Activated naive CD4-positive, alpha-beta T cell treated with Interleukin-2 at 50 U/mL for 16 hours (primary cell): ENCODE measurements at places on chromosomes 5 and 9.

DNA sequence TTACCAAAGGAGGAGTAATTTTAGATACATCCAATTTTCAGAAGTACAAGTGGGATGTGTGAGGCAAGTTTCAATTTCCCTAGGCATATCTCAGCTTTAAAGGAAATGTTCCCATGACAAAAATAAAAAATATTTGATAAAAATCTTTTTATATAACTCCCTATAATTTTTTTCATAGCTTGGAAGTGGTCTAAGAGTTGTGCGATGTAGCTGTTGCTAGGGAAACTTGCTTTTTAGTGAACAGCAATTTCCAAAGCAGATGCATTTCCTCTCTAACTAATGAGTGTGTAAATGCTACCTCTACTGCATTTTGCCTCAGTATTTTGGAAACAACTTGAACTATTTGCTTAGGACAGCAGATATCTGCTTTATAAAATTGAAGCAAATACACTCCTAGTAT is 39.6 kb downstream of the MACIR start:
- DNase-seq = no peak

DNA sequence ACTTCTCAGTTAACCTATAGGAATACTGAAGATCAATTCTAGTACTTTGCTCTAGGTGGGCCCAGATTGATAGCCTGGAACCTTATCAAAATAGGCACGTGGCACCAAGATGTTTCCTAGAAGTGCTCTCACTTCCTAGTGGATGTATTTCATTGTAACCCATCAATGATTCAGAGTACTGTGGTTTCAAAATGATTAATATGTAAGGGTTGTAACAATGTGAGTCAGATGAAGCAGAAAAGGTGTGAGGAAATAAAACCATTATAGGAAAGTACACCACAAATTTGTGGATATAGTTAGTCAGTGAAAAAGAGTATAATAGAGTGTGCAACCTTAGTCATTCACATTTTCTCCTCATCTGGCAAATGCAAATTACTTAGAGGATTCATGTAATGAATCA is 177.3 kb upstream of the FST start:
- no peak for DNase-seq

- no peak for DNase-seq
Observed at GRCh38 chr5:178790371-178790770, 59.9 kb upstream of the ZNF354A start.

DNA sequence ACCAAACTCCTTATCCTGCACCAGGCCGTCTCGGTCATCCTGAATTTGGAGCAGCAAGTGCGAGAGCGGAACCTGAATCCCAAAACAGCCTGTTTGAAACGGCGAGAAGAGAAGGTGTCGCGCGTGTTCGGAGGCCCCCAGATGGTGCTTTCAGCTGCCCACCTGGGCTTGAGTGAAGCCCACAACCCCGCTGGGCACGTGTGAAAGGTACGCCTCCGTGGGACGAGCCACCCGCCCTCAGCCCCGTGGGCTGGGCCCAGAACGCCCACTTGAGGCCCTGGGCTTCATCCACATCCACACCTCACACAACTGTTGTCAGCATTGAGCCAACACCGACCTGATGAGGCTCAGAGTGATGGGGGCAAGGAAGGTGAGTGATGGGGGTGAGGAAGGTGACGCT is 72.8 kb downstream of the INSL6 start:
- no peak for DNase-seq

DNA sequence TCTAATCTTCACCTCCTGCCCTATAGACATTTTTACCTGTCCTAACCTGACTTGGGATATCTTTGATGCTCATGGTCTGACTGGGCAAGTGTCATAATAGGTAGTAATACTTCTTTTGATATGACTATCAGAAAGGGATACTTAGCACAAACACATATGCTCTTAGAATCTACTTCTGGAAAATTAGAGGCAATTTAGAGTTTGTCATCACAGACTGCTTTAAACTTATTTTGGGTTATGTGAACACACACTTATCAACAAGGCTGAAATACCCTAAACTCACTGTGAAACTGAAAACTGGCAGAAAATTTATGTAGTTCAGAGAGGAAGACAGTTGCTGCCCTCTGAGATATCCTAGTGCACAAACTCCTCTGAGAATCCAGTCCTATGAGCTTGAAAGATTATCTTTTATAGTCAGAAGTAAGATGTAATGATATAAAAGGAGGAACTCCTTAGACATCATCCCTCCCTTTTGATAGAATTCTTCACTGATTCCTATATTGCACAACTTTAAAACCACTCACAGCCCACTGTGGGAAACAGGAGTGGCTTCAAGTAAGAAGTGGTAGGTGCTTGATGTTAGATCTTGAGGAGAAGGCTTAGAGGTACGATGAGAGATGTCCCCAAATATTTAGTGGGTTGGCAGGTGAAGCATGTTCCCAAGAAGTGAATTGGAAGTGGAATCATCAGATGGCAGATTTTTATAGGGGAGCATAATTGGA is 273.3 kb downstream of the MAN2A1 start:
- no peak for DNase-seq

DNA sequence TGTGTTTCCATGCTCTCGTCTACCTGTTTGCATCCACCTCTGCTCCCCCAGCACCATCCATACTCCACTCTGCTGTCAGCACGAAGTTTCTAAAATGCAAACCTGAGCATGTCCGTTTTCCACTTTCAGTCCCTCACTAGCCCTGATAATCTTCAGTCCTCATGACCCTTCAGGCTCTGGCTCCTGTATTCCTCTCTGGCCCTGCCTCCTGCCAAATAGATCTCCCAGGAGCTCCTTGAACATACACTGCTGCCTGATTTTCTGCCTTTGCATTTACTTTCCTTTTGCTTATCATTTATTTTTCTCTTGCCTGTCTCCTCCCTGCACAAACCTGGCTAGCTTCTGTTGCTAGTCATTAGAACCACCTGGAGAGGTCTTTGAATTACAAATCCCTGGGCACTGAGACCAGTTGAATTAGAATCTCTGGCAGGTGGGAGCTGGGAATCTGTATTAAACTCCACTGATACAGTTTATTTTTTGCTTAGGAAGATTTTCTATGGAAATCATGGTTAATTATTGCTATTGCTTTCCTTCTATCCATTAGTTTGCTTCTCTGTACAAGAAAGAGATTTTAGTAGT is 18.5 kb downstream of the ARHGEF28 start:
- DNase-seq = no peak
